ENCODE measurements at places on chromosomes 13 and 19.
A peak's percentile ranks its signal among the peaks of the same experiment; 100 is the strongest.

DNA sequence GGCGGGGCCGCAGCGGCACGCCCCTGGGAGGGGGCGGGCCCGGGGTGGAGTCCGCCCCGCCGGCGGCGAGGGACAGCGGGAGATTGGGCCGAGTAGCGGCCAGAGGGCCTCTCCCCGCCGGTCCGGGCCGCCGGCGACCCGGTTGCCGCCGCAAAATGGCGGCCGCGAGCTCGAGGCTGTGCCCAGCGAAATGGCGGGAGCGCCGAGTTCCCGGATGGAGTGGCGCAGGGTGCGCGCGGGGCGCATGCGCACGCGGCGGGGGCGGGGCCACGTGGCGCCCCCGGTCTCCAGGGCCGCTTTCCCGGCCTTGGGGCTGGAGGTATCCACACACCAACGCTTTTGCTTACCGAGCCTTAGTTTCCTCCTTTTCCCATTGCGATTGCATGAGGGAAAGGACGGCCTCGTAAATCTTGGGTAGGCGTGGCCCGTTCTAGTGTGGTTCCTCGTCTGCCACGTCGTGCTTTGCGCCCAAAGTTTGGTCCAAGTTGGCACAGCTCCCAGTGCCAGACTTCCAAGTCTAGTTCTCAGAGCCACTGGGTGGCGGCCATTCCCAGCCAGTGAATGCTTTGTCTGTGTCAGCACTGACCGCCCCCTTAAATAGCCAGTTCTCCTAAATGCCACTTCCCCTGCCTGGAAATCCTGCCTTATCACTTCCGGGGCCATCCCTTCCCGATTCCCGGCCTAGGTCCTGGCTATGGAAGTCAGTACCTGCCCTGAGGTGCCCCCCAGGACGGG is 513 bp downstream of the CIRBP start:
- peak; percentile 94 for DNase-seq

GRCh38 chr19:49333811-49334288 is 1.4 kb upstream of the CD37 start:
- DNase-seq = no peak

DNA sequence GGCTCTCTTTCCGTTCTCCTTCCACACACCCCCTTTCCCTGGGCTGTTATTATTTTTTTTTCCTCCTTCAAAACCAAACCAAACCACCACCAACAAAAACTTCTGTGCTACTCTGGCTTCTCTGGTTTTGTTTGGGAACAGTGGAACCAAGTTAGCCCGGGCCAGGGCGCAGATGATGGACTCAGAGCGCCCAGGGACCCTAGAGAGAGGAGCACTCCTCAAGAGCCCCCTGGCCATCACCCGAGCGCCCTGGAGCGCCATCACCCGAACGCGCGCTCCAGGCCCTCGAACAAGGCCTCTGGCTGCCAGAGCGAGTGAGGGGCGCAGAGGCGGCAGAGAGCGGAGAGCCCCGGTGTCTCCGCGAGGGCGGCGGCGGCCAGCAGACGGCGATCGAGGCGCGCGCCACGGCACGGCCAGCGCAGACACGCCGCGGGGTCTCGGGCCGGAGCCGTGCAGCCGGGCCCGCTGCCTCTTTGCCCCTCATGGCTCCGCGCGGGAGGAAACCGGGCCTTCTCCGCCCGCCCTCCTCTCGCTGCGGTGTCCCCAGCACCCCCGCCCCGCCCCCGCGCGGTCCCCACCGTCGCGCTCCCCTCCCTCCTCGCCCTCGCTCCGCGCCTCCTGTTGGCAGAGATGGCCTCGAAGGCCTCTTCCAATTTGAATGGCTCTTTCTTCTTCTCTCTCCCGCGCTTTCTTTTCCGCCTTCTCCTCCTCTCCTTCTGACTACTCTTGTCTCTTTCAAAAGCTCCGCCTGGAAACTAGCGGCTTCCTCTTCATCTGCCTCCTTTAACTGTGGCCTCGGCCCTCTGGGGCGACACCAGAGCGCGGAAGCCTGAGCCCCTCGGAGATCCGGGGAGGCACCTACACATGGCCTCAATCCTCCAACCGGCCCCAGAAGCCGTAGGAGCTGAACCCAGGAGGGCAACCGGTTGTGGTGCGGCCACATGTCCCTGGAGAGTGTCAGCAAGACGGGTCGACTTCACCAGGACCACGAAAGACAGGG is 4.1 kb upstream of the SOX1 start:
- DNase-seq = peak; percentile 59

- no peak for DNase-seq
These were observed 30.9 kb downstream of the MLLT1 start for GRCh38 chr19:6248844-6249243.

GRCh38 chr19:14542711-14543328 is 13.4 kb downstream of the TECR start:
- DNase-seq = peak; percentile 45
